Foreskin keratinocyte (primary cell): ENCODE measurements at places on chromosomes 12 and 14. TPM values are rescaled to one million over a fixed set of nuclear protein-coding genes. Genes with fewer than 3 reads are reported as not detected.

Gene ACSS3
- 0.02 TPM in 1 of 2 replicates, not detected in the other for polyA plus RNA-seq

Gene SYNDIG1L
- not detected in 2 replicates for polyA plus RNA-seq

Gene KLRG1
- polyA plus RNA-seq: 0.15 and 0.32 TPM in 2 replicates

Gene SLC10A1
- not detected in 2 replicates for polyA plus RNA-seq

Gene KCNA1
- not detected in 2 replicates for polyA plus RNA-seq

Gene CLEC14A
- polyA plus RNA-seq: not detected in 2 replicates

Gene BAG5
- 9.0 and 11.1 TPM in 2 replicates for polyA plus RNA-seq

Gene LALBA
- not detected in 2 replicates for polyA plus RNA-seq

Gene FAM186B
- polyA plus RNA-seq: 0.09 and 0.24 TPM in 2 replicates

Gene KRT6C
- 4.0 and 6.3 TPM in 2 replicates for polyA plus RNA-seq

Gene DNAAF2
- polyA plus RNA-seq: 4.9 and 6.3 TPM in 2 replicates

Gene AMDHD1
- polyA plus RNA-seq: 0.12 and 0.14 TPM in 2 replicates

Gene TAS2R10
- 0.07 TPM in 1 of 2 replicates, not detected in the other for polyA plus RNA-seq
